Glomerular endothelial cell (primary cell): ENCODE measurements at places on chromosomes 6 and 20. TPM values are rescaled to one million over a fixed set of nuclear protein-coding genes. Genes with fewer than 3 reads are reported as not detected.

PTCRA gene
- total RNA-seq = not detected in 2 replicates

SCUBE3 gene
- total RNA-seq = 0.73 and 2.3 TPM in 2 replicates

TAP1 gene
- 75.3 and 106 TPM in 2 replicates for total RNA-seq

C6orf15 gene
- not detected in 2 replicates for total RNA-seq

RAET1G gene
- total RNA-seq = 0.58 TPM in 1 of 2 replicates, not detected in the other

OPN5 gene
- total RNA-seq = not detected in 2 replicates

DLK2 gene
- 0.88 and 0.92 TPM in 2 replicates for total RNA-seq

SLC26A8 gene
- total RNA-seq = not detected in 2 replicates

TFAP2C gene
- total RNA-seq = 0.10 and 0.35 TPM in 2 replicates

TNFRSF6B gene
- 96.8 and 186 TPM in 2 replicates for total RNA-seq

SLC24A3 gene
- total RNA-seq = 0.18 TPM in 1 of 2 replicates, not detected in the other

SLC52A3 gene
- not detected in 2 replicates for total RNA-seq

DNAH8 gene
- 0.06 TPM in 1 of 2 replicates, not detected in the other for total RNA-seq

HAO1 gene
- total RNA-seq = not detected in 2 replicates

RTEL1 gene
- 9.2 and 20.1 TPM in 2 replicates for total RNA-seq

NOTCH4 gene
- 66.1 and 242 TPM in 2 replicates for total RNA-seq

HCRTR2 gene
- total RNA-seq = not detected in 2 replicates

MAPK13 gene
- total RNA-seq = 5.8 and 6.2 TPM in 2 replicates

ACTL10 gene
- total RNA-seq = 1.4 and 4.0 TPM in 2 replicates

KIF6 gene
- 0.06 TPM in 1 of 2 replicates, not detected in the other for total RNA-seq

PRL gene
- not detected in 2 replicates for total RNA-seq

GMNN gene
- total RNA-seq = 8.7 and 20.0 TPM in 2 replicates

USP49 gene
- 1.8 and 4.1 TPM in 2 replicates for total RNA-seq

FAM209B gene
- not detected in 2 replicates for total RNA-seq

RIMS4 gene
- total RNA-seq = not detected in 2 replicates

NMBR gene
- total RNA-seq = not detected in 2 replicates

CALHM4 gene
- total RNA-seq = not detected in 2 replicates

FKBP1C gene
- 0.41 and 0.73 TPM in 2 replicates for total RNA-seq

GPSM3 gene
- 15.5 and 21.8 TPM in 2 replicates for total RNA-seq

SCRT2 gene
- total RNA-seq = not detected in 2 replicates

SPO11 gene
- total RNA-seq = not detected in 2 replicates

EYA4 gene
- total RNA-seq = 0.12 TPM in 1 of 2 replicates, not detected in the other

DEFB113 gene
- total RNA-seq = not detected in 2 replicates

PPP1R3G gene
- total RNA-seq = 0.70 and 1.4 TPM in 2 replicates

MOG gene
- total RNA-seq = not detected in 2 replicates

TMEM244 gene
- total RNA-seq = not detected in 2 replicates

SLC35D3 gene
- total RNA-seq = not detected in 2 replicates

CTCFL gene
- total RNA-seq = not detected in 2 replicates

SLC22A2 gene
- not detected in 2 replicates for total RNA-seq

PRR18 gene
- total RNA-seq = not detected in 2 replicates

TCP11 gene
- 0.41 TPM in 1 of 2 replicates, not detected in the other for total RNA-seq

CAPN11 gene
- total RNA-seq = 3.2 and 4.1 TPM in 2 replicates

C20orf144 gene
- total RNA-seq = not detected in 2 replicates

MUC22 gene
- total RNA-seq = not detected in 2 replicates

HRH3 gene
- not detected in 2 replicates for total RNA-seq

TSPO2 gene
- total RNA-seq = not detected in 2 replicates
